ENCODE measurements at places on chromosomes 3 and 15. TPM values are rescaled to one million over a fixed set of nuclear protein-coding genes. Genes with fewer than 3 reads are reported as not detected.
A peak's percentile ranks its signal among the peaks of the same experiment; 100 is the strongest.

DNA sequence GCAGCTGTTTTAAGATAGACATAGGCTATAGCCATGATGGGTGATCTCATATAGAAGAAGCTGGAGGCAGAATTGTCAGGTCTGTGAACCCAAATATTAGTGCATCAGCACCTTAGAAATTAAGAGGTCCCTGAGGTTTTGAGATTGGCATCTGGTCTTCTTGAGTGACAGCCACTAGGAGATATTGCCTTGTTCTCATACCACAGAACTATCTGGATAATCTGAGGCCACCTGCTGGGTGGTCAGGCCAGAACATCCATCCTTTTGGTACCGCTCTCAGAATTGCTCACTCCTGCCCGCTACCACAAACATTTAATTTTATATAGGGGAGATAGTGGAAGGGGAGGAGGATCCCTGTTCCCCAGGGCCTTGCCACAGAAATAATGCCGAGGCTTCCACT lies 210.6 kb upstream of the ZPLD1 start:
- peaks cover 2% of the 10 kb centered on the region for H3K27me3 ChIP-seq
- DNase-seq = peak; percentile 16
- H3K4me3 ChIP-seq = no peak overlapping the region

The LCTL gene
- not detected for total RNA-seq

DNA sequence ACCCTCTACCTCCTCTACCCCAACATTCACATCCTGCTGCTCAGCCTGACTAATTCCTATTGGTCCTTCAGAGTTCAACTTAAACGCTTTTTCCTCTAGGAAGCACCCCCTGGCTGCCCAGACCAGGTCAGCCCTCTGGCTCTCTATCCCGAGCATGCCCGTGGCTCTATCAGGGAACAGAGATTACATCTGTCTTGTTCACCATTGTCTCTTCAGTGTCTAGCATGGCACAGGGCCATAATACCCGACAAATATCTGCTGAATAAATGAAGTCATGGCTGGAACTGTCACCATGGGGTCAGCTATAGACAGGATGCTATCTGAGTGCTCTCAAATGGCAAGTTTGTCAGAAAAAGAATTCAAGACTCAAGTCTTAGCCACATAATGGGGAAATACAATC lies 296.9 kb upstream of the CHRNA7 start:
- no peaks in the 10 kb centered on the region for H3K36me3 ChIP-seq
- no peak overlapping the region for H3K4me3 ChIP-seq
- H3K4me1 ChIP-seq = no peaks in the 10 kb centered on the region
- DNase-seq = no peak

The SLC2A2 gene
- total RNA-seq = under 0.01 TPM

DNA sequence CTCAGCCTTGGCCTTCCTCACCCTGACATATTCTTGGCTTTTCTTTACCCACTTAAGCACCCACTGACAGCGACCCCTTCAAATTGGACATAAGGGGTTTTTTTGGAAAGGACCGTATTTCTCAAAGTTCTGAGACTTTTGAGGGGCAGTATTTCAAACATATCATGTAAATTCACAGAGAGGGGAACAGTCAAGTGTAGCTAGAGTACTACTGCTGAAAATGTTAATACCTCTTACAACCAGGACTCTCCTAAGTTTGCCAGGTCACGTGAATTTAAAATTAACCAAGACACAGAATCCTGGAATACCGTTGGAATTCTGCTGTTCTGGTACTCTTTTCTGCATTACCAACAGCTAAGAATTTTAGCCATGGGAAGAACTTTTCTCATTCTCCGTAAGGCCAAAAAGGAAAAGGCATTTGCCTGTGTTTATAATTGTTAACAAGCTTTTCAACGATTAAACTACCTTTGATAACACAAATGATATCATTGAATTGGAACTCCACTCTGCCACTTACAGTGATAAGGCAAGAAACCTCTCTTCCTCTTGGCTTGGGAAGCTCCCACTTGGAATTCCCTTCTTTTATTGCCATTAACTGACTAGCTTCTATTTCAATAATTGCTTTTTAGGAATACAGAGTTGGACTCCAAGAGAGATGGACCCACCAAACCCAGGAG lies 597 bp upstream of the GBE1 start:
- no peaks in the 10 kb centered on the region for H3K4me1 ChIP-seq
- H3K4me3 ChIP-seq = peak overlapping the region; percentile 79
- no peaks in the 10 kb centered on the region for H3K27me3 ChIP-seq
- H3K27ac ChIP-seq = peak overlapping the region; percentile 96
